Thoracic aorta (tissue), 2 donors: ENCODE measurements at places on chromosomes 4 and X. TPM values are rescaled to one million over a fixed set of nuclear protein-coding genes. Genes with fewer than 3 reads are reported as not detected.

- no peaks in the 10 kb centered on the region for H3K27me3 ChIP-seq
- DNase-seq = no peak
- H3K36me3 ChIP-seq = no peaks in the 10 kb centered on the region
- H3K4me1 ChIP-seq = no peaks in the 10 kb centered on the region
- no peak overlapping the region for H3K4me3 ChIP-seq
- H3K27ac ChIP-seq = no peak overlapping the region
Observed at GRCh38 chr4:127421437-127421836, 211.3 kb upstream of the INTU start.

GRCh38 chr4:105433421-105433820, 40.4 kb downstream of the PPA2 start:
- no peak overlapping the region for H3K4me3 ChIP-seq
- no peak overlapping the region for H3K27ac ChIP-seq
- DNase-seq = no peak
- H3K27me3 ChIP-seq = no peaks in the 10 kb centered on the region

GRCh38 chrX:3320471-3321046, 25.9 kb downstream of the MXRA5 start:
- DNase-seq = no peak
- no peak overlapping the region for H3K4me3 ChIP-seq
- H3K27me3 ChIP-seq = no peaks in the 10 kb centered on the region
- no peak overlapping the region for H3K27ac ChIP-seq

DNA sequence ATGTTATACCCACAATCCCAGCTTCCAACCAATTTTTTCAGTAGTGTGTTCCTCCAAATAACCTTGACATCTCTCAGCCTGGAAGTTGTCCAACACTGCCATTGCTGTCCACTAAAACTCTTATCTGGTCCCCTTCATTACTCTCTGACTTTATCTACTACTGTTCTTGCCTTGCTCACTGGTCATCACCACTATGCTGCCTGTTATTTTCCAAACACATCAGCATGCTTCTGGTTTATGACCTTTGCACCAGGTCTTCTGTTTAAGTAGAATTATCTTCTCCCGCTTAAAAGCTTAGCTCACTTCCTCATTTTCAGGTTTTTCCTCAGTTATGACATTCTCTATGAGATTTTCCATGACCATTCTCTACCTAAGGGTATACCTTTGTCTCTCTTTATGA, 5.5 kb downstream of the ELMOD2 start:
- no peaks in the 10 kb centered on the region for H3K27me3 ChIP-seq
- H3K4me1 ChIP-seq = peaks cover 3% of the 10 kb centered on the region
- no peak overlapping the region for H3K4me3 ChIP-seq
- DNase-seq = no peak
- H3K36me3 ChIP-seq = no peaks in the 10 kb centered on the region

The FOXR2 gene
- not detected for total RNA-seq

- H3K27ac ChIP-seq = peak overlapping the region; percentile 99
- H3K4me3 ChIP-seq = peak overlapping the region; percentile 89
- no peaks in the 10 kb centered on the region for H3K27me3 ChIP-seq
- H3K36me3 ChIP-seq = no peaks in the 10 kb centered on the region
- H3K4me1 ChIP-seq = peaks cover 26% of the 10 kb centered on the region
Observed at GRCh38 chr4:145734031-145734430, 54.1 kb downstream of the C4orf51 start.

DNA sequence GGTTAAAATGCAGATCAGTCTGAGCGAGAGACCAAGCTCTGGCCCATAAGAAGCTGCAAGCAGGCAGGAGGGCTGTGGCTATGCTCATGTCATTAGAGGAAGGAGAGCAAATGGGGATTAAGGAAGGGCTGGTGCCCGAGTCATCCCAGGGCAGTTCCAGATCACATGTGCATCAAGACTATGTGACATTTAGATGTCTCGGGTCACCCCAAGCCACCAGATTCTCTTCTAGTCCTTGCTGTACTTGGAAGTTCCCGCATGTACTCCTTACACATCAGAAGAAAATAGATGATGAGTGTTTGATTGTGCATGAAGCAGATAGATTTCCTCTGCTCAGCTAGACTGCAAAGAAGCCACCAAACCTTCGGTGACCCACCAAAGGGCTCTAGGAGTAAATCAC, 42.1 kb upstream of the KLHL34 start:
- no peaks in the 10 kb centered on the region for H3K27me3 ChIP-seq
- H3K4me1 ChIP-seq = no peaks in the 10 kb centered on the region
- H3K27ac ChIP-seq = no peak overlapping the region
- no peak for DNase-seq
- no peak overlapping the region for H3K4me3 ChIP-seq

- H3K4me1 ChIP-seq = peaks cover 10% of the 10 kb centered on the region
- H3K4me3 ChIP-seq = peak overlapping the region; percentile 83
- no peaks in the 10 kb centered on the region for H3K27me3 ChIP-seq
- peak overlapping the region; percentile 64 for H3K27ac ChIP-seq
Observed at GRCh38 chr4:127782025-127782274, 172 bp upstream of the HSPA4L start.

DNA sequence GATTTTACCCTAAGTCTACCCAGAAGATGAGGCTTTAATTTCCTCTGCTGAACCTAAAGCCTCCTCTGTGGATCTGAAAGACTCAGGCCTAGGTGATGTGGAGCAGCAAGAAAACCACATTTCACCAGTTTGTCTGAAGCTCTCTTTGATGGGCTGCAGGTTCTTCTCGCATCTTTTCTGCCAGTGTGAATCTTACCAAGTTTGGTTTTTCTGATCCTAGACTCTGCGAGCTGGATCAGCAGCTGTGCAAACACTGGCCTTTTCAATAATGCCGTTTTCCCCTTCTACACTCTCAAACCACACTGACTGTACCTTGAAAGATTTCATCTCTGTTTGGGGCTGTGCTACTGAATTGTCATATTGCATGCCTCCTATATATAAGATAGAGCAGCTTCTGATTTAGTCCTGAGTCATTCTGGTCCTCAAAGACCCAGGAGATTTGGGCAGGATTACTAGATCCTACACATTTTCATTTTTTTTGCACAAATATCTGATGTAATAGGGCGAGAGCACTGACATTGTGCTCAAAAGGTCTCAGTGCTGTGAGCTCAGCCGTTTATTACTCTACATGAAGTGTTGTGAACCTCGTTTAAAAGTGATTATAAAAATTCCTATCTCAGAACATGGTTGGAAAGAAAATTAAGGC, 133.6 kb upstream of the FAM9C start:
- H3K4me3 ChIP-seq = no peak overlapping the region
- no peaks in the 10 kb centered on the region for H3K27me3 ChIP-seq
- no peak overlapping the region for H3K27ac ChIP-seq
- no peaks in the 10 kb centered on the region for H3K36me3 ChIP-seq
- DNase-seq = no peak
- no peaks in the 10 kb centered on the region for H3K4me1 ChIP-seq

DNA sequence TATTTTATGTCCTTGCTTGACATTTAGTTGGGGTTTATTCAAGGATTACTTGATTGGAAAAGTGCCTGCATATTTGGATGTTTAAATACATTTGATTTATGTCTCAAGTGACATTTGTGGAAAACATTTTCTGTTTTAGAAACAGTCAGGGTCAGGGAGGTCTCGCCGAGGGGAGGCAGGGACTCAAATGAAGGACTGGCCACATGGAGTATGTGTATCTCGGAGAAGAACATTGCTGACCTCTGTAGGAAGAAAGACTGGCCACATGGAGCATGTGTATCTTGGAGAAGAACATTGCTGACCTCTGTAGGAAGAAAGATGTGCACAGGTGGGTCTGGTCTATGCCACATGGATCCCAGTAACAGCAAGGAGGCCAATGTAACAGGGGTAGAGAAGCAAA, 233.6 kb downstream of the TRIML1 start:
- H3K36me3 ChIP-seq = no peaks in the 10 kb centered on the region
- H3K27me3 ChIP-seq = no peaks in the 10 kb centered on the region
- no peak for DNase-seq
- no peak overlapping the region for H3K4me3 ChIP-seq
- no peak overlapping the region for H3K27ac ChIP-seq
- no peaks in the 10 kb centered on the region for H3K4me1 ChIP-seq

- no peaks in the 10 kb centered on the region for H3K4me1 ChIP-seq
- H3K4me3 ChIP-seq = no peak overlapping the region
- H3K27me3 ChIP-seq = no peaks in the 10 kb centered on the region
- no peak for DNase-seq
Observed at GRCh38 chr4:74755486-74755885, 38.8 kb downstream of the BTC start.

- H3K4me1 ChIP-seq = no peaks in the 10 kb centered on the region
- H3K27ac ChIP-seq = no peak overlapping the region
- H3K4me3 ChIP-seq = no peak overlapping the region
- no peaks in the 10 kb centered on the region for H3K36me3 ChIP-seq
Observed at GRCh38 chr4:168432419-168433146, 47.7 kb downstream of the DDX60L start.

DNA sequence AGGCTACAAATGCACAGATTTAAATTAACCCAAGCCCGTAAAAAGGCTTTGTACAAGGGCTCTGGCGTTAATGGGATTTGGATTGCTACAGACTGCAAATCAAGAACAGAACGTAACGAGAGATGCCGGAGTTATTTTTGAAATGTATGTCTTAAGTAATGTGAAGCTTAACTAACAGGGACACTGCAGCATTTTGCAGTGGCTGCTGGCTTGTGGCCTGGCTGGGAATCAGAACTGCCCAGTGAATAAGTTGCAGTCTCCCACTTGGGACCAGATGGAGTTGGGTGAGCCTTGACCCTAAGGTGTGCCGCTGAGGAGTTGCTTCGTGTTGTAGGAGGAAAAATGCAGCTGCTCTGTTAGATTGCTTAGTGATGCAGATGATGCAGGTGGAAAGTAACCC, 318.4 kb downstream of the DHX15 start:
- H3K4me3 ChIP-seq = no peak overlapping the region
- H3K36me3 ChIP-seq = no peaks in the 10 kb centered on the region
- no peak overlapping the region for H3K27ac ChIP-seq
- no peak for DNase-seq
- no peaks in the 10 kb centered on the region for H3K4me1 ChIP-seq
- H3K27me3 ChIP-seq = no peaks in the 10 kb centered on the region

The HSFX3 gene
- total RNA-seq = not detected

The CT45A10 gene
- total RNA-seq = not detected
